BJ (cell line): ENCODE measurements at places on chromosomes 4 and X. TPM values are rescaled to one million over a fixed set of nuclear protein-coding genes. Genes with fewer than 3 reads are reported as not detected.

The TRIM60 gene
- not detected in 2 replicates for polyA plus RNA-seq

The KANTR gene
- 2.3 and 2.5 TPM in 2 replicates for polyA plus RNA-seq

The NIPAL1 gene
- 0.60 and 1.0 TPM in 2 replicates for polyA plus RNA-seq

The BEND2 gene
- not detected in 2 replicates for polyA plus RNA-seq

DNA sequence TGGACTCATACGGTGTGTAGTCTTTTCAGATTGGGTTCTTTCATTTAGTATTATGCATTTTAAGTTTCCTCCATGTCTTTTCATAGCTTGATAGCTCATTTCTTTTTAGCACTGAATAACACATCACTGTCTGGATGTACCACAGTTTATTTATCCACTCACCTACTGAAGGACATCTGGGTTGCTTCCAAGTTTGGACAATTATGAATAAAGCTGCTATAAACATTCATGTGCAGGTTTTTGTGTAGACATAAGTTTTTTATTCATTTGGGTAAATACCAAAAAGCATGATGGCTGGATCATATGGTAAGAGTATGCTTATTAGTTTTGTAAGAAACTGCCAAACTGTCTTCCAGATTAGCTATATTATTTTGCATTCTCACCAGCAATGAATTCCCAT lies 29.0 kb downstream of the CNOT6L start:
- no peak for DNase-seq

DNA sequence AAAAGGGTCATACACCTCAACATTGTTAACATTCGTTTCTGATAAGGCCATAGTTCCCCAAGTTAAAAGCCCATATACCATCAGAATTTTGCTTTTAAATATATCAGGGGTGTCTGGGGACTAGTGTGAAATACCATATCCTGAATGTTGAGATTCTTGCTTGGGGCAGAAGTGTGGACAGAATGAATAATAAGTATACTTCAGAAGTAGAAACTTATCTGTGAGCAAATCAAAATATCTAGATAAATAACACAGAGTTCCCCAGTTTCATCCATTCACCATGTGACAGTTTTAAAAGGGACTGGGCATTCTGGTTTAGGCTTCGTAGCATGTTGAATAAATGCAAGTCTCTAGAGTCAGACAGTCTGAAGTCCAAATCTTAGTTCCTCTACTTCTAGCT lies 110.5 kb downstream of the CHRNA9 start:
- no peak for DNase-seq

DNA sequence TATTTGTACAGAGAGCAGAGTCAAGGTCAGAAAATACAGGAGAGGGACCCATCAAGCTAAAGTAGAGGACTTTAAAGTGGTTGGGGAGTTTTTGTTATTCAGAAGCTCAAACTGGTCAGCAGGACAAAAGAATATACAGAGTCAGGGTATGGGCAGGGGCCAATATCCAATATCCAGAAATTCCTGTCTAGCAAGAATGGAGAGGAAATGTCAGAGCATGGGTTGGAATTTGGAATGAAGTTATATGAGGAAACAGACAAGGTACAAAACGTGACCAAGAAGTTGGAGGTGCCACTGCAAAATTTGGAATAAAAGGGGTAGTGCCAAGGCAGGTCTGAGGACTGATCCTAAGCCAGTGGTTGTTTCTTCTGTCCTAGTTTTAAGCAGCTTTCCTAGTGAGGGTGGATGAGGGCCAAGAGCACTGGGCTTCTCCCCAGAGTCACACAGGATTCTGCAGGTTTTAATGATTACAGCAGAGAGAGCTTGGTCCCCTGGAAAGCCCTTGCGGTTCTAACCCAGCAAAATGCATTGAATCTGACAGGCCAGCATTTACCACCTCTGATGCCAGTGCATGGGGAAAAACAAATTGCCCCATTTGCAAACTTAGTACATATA lies 304.7 kb upstream of the FTHL17 start:
- no peak for DNase-seq

DNA sequence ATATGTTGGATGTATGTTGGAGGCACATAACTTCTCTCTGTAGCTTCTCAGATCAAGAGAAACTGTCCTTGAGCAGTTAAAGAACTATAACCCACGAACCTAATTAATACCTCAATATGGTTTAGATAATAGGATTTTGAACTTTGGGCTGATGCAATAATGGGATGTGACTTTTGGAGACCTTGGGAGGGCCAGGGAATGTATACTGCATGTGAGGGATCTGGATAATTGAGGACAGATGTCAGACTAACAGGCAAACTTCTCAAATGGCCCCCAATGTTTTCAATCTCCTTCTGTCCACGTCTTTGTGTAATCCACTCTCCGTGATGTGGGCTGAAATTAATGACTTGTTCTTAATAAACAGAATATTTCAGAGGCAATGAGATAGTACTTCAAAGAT lies 202.2 kb upstream of the FAT4 start:
- DNase-seq: no peak

DNA sequence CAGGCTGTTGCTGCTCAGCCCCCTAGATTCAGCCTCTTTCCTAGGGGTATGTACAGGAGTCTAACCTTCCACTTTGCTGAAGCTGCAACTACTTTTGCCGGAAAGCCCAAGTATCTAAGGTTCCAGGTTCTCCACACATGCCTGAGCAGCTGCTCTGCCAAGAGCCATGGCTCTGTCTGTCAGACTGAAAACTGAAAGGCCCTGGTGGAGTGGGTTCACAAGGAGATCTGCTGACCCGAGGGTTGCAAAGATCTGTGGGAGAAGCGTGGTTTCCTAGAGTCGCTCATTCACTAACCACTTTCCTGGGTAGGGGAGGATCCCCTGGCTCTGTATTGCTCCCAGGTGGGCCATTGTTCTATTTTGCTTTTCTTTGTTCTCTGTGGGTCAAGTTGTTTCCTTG lies 6.0 kb upstream of the PNMA6F start:
- no peak for DNase-seq
